NCI-H774 (cell line): ENCODE measurements at places on chromosomes 3 and 15.

- DNase-seq: no peak
These were observed 45.4 kb upstream of the CTSH start for GRCh38 chr15:78990278-78990677.

GRCh38 chr3:72613871-72614270 is 234.4 kb downstream of the SHQ1 start:
- no peak for DNase-seq

DNA sequence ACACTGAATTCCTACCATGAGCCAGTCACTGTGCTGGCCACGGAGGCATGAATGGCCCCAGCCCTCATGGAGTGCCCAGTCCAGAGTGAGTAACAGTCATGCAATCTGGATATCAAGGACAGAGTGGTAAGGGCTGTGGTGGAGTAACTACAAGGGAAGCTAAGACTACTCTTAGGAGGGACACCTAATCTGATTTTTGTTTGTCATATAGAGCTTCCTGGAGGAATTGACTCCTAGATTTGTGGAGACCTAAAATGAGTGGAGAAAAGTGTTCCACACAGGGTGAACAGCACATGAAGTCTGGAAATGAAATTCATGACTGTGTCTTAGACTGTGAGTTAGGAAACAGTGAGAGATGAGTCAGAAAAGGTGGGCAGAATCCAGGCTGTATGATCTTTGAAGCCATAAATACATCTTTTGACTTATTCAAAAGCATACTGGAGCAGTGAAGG is 219.9 kb downstream of the NFKBIZ start:
- no peak for DNase-seq

DNA sequence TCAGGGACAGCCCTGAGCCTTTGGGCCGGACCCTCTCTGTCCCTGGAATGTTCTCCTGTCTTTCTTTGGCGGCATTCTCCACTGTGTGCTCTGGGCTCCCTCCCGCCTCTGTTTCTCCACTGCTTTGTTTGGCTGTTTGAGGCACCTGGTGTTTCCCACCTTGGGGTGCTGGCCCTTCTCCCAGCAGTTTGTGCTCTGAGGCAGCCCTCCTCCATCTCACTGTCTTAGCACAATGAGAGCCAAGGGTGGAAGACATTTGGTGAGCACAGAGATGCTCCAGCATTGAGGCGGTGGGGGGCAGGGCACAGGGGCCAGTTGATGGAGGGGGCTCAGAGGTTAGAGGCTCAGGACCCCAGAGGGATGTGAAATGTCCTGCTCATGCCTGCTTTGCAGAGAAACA is 54.3 kb downstream of the RASGRF1 start:
- no peak for DNase-seq
